ENCODE measurements at places on chromosomes 12 and 14.

DNA sequence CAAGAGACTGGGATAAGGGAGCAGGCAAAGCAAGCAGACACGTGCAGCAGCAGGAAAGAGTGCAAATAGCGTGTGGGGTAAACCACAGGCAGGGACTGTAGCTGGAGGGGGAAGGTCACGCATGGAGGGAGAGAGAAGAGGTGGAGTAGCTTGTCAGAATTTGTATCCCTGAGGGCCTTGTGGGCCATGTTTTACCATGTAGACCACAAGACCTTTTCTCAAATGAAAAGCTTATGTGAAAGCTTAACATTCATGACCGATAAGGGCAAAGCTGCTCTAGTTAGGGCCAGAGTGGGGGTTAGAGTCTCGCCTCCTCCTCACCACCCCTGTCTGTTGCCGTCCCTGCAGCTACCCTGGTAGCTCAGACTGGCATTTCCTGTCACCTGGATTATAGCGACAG is 152.9 kb upstream of the E2F7 start:
- no peak for DNase-seq

GRCh38 chr12:65556676-65557437 is 267.4 kb upstream of the HMGA2 start:
- peak; percentile 79 for DNase-seq

- DNase-seq = no peak
These were observed 3.0 kb upstream of the STXBP6 start for GRCh38 chr14:25052921-25053320.

GRCh38 chr12:38159591-38160317 is 156.8 kb upstream of the ALG10B start:
- no peak for DNase-seq

- peak; percentile 46 for DNase-seq
These were observed 6.9 kb upstream of the BMP4 start for GRCh38 chr14:53963320-53964227.

- DNase-seq = no peak
These were observed 24.9 kb downstream of the DGLUCY start for GRCh38 chr14:91138511-91139359.

- no peak for DNase-seq
These were observed 4.4 kb downstream of the ORMDL2 start for GRCh38 chr12:55822228-55822627.

DNA sequence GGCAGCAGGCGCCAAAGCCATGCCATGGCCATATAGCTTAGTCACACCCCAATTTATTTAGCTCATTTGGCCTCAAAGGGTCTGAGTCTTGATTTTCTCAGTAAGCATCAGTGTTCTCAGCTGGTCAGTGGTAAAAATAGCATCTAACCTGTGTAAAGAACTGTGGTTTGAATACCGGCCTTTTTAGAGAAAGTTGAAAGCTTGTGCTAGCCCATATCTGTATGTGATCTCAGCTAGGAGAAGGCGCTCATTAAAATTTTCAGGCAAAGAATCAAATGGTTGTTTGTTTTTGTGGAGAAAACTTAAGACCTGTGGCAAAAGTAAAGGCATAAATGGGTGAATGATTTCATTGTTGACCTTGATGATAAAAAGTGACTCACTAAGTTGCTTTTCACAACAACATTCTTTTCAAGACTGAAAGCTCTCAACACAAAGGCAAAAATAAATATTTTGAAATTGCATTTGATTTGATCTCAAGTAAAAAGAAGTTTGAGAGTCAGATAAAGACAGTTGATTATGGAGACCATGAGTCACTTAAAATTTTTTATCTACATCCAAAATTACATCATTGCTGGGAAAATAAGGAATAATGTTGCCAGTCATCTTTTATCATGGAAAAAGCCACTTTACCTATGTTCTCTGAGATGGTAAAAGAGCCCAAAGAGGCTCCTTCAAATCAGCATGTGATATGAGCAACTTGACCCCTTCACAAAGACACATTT is 128.5 kb upstream of the RGS6 start:
- DNase-seq = no peak

- no peak for DNase-seq
These were observed 79.2 kb downstream of the MDGA2 start for GRCh38 chr14:47596232-47596631.

DNA sequence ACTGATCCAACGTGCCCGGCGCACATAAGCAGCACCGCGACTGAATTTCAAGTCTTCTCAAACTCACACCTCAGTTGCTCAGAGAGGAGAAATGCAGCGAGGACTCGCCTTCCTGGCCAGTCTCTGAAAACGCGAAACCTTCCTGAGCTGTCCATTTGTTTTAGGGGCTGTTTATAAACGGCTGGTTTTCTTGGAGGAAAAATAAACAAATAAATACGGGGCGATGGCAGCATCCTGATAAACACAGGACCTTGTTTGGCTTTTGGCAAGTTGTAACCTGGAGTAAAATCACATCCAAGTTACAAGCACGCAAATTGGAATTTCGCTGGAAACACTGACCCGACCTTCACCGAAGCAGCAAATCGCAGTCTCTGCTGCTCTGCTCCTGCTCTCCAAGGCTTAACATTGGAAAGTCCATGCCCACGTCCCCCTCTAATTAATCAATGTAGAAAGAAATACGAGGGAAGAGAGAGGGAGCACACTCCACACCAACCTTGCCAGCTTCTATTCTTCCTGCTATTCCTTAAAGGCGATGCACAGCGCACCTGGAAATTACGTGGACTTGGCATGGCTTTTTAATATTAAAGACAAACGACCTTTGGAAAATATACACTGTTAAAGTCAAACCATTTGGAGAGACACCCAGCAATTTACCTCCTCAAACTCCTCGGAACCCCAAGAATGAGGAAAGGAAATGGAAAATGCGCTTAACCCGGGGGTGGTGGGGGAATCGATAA is 248.8 kb downstream of the APAF1 start:
- DNase-seq = no peak

- peak; percentile 33 for DNase-seq
These were observed 3.3 kb downstream of the KRT18 start for GRCh38 chr12:52952076-52952801.

- no peak for DNase-seq
These were observed 355.5 kb downstream of the DIO2 start for GRCh38 chr14:79855789-79856188.

DNA sequence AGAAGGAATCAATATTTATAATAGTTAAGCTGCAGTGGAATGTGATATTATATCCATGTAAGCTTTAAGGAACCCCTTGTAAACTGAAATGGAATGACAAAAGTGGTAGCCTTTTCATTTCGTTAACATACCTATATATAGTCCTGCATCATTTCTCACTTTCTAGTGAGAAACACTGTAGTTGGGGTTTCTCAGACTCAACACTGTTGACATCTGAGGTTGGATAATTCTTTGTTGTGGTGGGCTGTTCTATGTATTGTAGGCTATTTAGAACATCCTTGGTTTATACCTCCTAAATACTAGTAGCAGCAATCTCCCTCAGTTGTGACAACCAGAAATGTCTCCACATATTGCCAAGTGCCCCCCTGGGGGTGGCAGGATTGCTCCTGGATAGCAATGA is 79.1 kb downstream of the RAD52 start:
- no peak for DNase-seq
